Cortex of kidney (tissue), 1 donor: ENCODE measurements at places on chromosomes 1 and 21.

- DNase-seq: no peak
Measured at GRCh38 chr1:157658571-157658970, 42.0 kb downstream of the FCRL3 start.

DNA sequence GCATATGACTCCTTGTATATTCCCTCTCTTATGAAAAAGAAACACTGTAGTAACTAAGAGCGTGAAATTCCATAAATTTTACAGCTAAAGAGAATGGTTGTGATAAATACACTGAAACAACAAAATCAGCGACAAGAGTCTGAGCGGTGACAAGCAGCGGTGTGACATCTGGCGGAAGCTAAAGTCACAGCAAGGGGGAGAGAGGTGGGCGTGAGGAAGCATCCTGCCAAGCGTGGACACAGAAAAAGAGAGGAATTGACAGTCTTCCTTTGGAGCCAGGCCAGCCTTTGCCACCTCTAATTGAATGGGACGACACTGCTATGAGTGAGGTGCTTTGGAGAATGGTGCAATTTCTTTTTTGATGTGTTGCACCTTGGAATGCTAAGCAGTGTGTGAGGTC is 25.9 kb downstream of the PSMB2 start:
- no peak for DNase-seq

- DNase-seq: no peak
Measured at GRCh38 chr1:119372503-119373086, 4.0 kb downstream of the HAO2 start.

DNA sequence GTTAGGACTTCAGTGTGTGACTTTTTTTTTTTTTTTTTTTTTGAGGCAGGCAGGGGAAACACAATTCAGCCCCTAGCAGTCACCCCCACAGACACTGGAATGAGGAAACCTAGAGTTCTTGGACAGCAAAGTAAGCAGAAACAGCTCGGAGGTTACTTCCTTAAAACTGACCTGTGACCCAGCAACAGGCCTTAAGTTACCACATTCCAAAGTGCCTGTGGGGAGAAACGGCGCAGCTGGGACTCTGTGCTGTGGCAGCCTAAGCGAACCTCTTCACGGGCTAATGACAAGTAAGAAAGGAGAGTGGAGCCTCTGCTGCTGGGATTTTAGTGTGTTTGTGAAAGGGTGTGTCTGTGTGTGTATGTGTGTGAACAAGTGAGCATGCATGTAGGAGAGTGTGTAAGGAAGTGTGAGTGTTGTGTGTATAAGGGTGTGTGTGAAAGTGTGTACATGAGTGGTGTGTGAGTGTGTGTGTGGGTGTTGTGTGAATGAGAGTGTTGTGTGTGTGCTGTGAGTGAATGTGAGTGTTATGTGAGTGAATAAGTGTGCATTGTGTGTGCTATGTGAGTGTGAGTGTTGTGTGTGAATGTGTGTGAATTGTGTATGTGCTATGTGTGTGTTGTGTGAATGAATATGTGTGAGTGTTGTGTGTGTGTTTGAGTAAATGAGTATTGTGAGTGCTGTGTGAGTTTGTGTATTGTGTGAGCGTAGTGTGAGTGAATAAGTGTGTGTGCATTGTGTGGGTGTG is 180.8 kb downstream of the BRINP2 start:
- DNase-seq: no peak

- no peak for DNase-seq
Measured at GRCh38 chr1:6584126-6585080, 4.6 kb downstream of the ZBTB48 start.

- DNase-seq: no peak
Measured at GRCh38 chr1:177913762-177914540, 55.9 kb downstream of the SEC16B start.

DNA sequence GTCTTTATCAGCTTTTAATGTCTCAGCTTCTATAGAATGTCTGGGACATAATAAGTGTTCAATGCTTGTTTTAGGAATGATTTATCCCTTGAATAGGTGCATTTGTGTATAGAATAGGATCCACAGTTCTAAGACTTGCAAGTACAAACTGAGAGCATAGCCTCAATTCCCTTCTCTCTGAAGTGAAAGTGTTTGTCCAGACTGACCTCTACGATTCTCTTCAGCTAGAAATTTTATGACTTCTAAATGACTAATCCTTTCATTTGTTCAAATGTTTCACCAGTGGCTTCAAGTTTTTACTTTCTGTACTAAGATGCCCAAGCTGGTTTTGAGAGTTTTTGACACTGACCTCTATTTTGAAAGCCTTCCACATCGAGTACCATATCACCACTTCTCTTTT is 608.2 kb upstream of the ADGRL4 start:
- no peak for DNase-seq

- DNase-seq: peak; percentile 58
Measured at GRCh38 chr1:117367046-117368025, at the start of gene MAN1A2. Gene MAN1A2 (plus strand): TSS chr1:117367449. CDS start chr1:117368184, 735 bp downstream.

DNA sequence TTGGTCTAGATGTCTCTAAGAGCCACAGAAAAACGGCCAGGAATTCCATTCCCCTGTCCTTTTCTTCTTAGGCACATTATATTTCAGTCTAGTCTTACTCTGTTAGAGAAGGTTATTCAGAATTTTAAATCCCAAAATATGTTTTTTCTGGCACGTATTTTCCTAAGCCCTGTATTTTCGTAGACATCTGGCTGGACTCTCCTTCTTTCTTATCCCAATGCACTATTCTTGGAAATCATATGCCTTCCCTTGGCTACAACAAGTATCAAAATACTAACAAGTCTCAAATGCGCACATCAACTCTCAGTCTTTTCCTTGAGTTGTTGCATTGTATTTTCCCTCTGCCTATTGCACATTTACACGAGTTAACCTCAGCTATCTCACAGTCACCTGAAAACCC is 96.2 kb downstream of the DPYD start:
- no peak for DNase-seq

- no peak for DNase-seq
Measured at GRCh38 chr1:43422995-43423671, 30.6 kb downstream of the HYI start.
